ENCODE measurements at places on chromosomes 5 and 9.

GRCh38 chr9:132784286-132784830, 93.7 kb downstream of the AK8 start:
- DNase-seq = no peak

DNA sequence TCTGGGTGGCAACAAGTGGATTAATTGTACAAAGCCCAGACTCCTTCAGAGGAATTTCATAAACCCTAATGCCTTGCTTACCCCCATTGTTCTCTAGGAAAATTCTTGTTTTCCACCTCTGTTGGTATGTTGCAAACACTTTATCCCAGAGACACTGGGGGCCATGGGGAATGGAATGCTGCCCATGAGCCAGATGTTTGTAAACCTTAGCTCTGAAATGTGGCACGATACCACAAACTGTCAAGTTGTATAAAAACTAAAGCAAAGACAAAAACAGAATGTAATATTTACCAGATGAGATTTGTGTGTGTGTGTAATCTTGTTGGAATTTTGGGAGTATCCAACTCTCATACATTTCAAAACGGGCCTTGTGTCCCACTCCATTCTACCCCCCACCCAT, 465.0 kb downstream of the EBF1 start:
- DNase-seq = no peak

- DNase-seq = no peak
These were observed 53.8 kb downstream of the ARRDC3 start for GRCh38 chr5:91329283-91329682.

DNA sequence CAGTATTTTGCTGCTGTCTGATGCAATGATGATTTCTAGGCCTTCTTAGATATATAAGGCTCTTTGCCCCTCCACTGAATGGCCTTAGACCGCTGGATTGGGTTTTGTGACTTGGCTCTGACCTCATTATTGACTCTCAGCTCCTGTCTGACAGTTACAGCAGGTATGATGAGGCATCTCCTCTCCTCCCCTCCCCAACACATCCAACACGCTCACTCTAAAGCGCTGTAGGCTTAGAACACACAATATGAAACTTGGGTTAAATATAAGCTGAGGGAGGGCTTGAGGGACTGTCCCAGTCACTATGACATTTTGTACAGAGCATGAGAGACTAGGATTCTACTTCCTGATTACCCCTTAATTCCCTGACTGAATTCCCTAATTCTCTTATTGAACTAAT, 18.8 kb upstream of the CER1 start:
- no peak for DNase-seq

GRCh38 chr5:6261256-6261655, 117.1 kb downstream of the MED10 start:
- no peak for DNase-seq

- peak; percentile 48 for DNase-seq
These were observed 344.7 kb upstream of the RGMB start for GRCh38 chr5:98428806-98429205.

DNA sequence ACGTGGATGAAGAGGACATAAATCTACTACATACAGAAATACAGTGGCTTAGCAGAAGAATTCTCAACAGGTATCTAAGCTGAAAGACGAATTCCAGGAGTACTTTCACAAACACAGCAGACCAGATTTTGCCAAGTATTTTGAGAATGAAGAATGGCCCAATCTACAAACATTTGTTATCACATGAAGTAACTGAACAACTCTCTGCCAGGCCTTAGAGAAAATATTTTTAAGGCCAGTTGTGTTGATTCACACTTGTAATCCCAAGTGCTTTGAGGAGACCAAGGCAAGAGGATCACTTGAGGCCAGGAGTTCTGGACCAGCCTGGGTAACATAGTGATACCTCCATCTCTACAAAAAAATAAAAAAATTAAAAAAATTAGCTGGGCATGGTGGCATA, 14.3 kb downstream of the AGTPBP1 start:
- DNase-seq = no peak

DNA sequence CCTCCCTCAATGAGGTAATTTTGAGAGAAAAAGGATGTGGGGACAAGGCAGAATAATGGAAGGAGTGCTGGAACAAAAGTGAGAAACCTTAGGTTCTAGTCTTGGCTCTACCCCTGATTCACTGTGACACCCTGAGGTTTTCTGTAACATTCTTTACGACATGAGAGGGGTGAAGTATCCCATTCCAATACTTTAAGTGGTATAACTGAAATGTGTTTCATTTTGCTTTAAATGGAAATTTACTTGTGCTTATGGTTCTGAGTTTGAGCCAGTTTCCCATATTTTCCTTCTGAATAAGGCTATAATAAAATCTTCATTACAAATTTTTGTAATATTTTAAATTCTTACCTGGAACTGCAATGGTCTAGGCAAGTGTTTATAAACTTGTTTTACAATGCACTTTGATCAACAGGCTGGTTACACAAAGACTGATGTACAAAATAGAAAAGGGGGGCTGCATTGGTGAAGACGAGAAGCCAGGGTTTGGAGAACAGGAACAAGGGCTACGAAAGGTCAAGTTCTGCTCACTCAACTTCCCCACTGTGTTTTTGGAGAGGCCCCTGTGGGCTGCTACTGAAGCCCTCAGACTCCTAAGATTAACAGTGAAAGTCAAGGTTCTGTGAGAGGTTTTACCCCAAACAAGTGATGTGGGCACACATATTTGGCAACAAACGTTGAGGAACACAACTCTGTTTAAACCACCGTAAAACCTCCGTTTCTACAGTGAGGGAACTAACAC, 171.9 kb upstream of the ELL2 start:
- DNase-seq = no peak

- no peak for DNase-seq
These were observed 321.0 kb downstream of the ACTL7B start for GRCh38 chr9:108534741-108535140.

GRCh38 chr5:111942661-111943401, 185.8 kb upstream of the NREP start:
- DNase-seq = no peak

DNA sequence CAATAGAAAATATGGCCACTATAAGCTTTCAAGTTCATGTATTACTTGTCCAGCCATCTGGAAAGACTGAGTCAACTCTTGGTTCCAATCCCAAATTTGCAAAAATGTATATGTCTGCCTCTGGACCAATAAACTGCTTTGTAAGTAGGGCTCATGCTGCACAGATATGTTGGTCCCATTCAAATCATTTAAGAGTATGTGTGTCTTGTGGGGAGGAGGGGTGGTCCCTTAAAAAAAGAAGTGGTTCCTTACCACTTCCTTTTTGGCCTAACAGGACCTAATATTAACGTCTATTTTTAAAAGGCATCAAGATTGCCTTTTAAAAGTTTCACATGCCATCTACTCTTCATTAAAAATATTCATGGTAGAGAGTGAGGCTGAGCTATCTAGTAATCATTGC, 214.9 kb downstream of the KCTD16 start:
- no peak for DNase-seq
